ENCODE measurements at places on chromosomes 7 and 10. TPM values are rescaled to one million over a fixed set of nuclear protein-coding genes. Genes with fewer than 3 reads are reported as not detected.

The WEE2 gene
- total RNA-seq, result not detected

The PRDX3 gene
- 137 TPM for total RNA-seq

The MCM10 gene
- total RNA-seq, result 0.45 TPM

The PLEKHA1 gene
- total RNA-seq, result 44.1 TPM

The ACTA2 gene
- total RNA-seq, result 61.5 TPM

The MYOZ1 gene
- 4.3 TPM for total RNA-seq

The ZP3 gene
- total RNA-seq, result 1.0 TPM

The FFAR4 gene
- total RNA-seq, result 0.15 TPM

The PRSS37 gene
- not detected for total RNA-seq

The GBX1 gene
- total RNA-seq, result not detected

The CLDN4 gene
- 183 TPM for total RNA-seq

The SPDYE2 gene
- not detected for total RNA-seq

The AZGP1 gene
- total RNA-seq, result not detected

The SFTPD gene
- total RNA-seq, result 5.1 TPM

The CD36 gene
- total RNA-seq, result 145 TPM

The GSTO2 gene
- 7.5 TPM for total RNA-seq

The GJD4 gene
- total RNA-seq, result not detected

The SPACDR gene
- total RNA-seq, result not detected

The PKD2L1 gene
- not detected for total RNA-seq

The ZNF804B gene
- 18.3 TPM for total RNA-seq

The PNLIP gene
- total RNA-seq, result not detected

The RPEL1 gene
- total RNA-seq, result not detected

The LIPN gene
- not detected for total RNA-seq

The TMEM26 gene
- 0.54 TPM for total RNA-seq

The CTAGE6 gene
- total RNA-seq, result not detected

The C10orf53 gene
- not detected for total RNA-seq

The NUTM2E gene
- total RNA-seq, result not detected

The ALOX5 gene
- total RNA-seq, result 4.1 TPM

The AASS gene
- total RNA-seq, result 39.5 TPM

The TAS2R41 gene
- total RNA-seq, result not detected

The MYOF gene
- total RNA-seq, result 79.4 TPM

The FAM25G gene
- not detected for total RNA-seq

The HACD1 gene
- total RNA-seq, result 8.9 TPM

The PKD1L1 gene
- 0.15 TPM for total RNA-seq

The FAM241B gene
- 2.1 TPM for total RNA-seq

The AKR1E2 gene
- total RNA-seq, result 16.6 TPM

The PDGFA gene
- total RNA-seq, result 20.0 TPM

All from thyroid gland (tissue), 4 donors.